ENCODE measurements at places on chromosomes 7 and 10.

DNA sequence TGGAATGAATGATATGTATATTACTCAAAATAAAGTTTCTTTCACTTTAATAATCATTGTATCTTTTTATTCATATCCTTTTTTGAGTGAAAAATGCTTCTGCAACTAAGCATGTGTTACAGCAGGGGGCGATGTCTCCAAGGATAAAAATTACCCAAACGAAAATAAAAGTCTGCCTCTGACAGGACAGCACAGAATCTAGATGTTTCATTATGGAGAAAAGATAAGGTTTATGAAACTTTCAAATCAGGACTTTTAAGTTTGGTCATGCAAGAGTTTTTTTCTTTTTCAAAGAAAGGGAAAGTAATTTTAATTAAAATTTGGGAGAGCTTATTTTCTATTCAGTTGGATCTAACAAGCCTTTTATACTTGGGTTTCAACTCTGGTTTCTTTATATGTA is 48.4 kb downstream of the TES start:
- peak; percentile 28 for DNase-seq

DNA sequence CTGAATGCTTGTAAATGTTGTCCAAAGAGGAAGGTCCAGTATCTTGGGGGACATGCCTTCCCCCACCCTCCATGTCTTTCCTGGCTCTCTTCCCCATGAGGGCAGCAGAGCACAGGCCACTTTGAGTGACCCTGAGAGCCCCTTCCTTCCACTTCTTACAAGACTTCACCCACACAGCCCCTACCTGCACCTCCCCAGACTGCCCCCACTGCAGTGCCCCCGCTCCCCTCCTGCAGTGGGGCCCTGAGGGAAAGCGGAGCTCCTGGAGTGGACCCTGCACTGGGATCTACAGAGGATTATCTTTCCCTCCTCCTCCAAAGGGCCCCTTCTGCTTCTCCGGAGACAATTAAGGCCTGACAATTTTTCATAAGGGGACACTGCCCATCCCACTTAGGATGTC is 326.8 kb downstream of the TCERG1L start:
- DNase-seq = no peak

DNA sequence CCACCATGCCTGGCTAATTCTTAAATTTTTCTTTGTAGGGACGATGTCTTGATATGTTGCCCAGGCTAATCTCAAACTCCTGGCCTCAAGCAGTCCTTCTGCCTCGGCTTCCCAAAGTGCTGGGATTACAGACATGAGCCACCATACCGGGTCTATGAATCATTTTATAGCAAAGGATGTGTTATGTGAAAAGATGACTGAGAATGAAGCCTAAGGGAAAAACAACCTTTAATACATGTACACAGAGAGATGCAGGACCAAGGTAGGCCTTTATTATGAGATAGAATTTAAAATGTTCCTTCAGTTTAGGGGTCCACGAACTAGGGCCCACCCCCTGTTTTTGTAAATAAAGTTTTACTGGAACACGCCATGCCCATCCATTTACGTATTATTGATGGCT is 41.0 kb downstream of the UBE2H start:
- no peak for DNase-seq

- DNase-seq = no peak
Observed at GRCh38 chr10:69668721-69669120, 38.7 kb downstream of the FAM241B start.

DNA sequence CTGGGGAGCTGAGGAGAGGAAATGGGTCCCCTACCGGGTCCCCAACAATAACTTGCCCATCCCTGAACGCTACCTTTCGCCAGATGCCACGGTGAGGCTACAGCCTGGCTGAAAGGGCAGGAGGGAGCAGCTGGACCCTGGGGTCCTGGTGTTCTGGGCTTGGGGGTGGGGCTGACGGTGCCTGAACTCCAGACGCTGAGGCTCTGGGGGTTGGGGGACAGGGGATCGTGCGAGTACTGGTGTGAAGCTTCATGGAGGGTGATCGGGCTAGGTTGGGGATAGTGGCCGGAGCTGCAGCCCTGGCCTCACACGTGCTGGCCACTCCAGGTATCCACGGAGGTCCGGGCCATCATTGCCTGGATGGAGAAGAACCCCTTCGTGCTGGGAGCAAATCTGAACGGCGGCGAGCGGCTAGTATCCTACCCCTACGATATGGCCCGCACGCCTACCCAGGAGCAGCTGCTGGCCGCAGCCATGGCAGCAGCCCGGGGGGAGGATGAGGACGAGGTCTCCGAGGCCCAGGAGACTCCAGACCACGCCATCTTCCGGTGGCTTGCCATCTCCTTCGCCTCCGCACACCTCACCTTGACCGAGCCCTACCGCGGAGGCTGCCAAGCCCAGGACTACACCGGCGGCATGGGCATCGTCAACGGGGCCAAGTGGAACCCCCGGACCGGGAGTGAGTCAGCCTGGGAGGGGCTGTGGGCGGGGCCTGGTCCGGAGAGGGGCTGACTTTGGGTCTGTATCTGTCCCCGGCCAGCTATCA is 8.3 kb downstream of the AEBP1 start:
- no peak for DNase-seq

Data from NCI-H2081 (cell line).